ENCODE measurements at places on chromosomes 3 and 15.

- no peak for DNase-seq
Measured at GRCh38 chr15:72912121-72912520, 128.6 kb upstream of the ADPGK start.

DNA sequence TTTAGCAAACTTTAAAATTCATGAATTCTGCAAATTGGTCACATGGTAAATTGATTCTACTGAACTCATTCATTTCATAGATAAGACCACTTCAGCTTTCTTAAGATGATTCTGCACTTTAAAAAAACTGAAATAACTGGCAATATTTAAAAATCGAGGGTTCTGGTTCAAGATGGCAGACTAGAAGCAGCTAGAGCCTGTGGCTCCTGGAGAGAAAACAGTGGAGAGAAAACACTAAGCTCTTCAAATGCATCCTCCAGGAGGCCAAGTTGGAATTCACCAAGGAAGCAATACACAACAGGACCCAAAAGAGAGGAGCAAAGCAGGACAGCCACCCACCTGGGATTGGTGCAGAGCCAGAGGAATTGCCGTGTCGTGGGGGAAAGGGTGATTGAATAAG, 132.1 kb downstream of the SPATA16 start:
- no peak for DNase-seq

DNA sequence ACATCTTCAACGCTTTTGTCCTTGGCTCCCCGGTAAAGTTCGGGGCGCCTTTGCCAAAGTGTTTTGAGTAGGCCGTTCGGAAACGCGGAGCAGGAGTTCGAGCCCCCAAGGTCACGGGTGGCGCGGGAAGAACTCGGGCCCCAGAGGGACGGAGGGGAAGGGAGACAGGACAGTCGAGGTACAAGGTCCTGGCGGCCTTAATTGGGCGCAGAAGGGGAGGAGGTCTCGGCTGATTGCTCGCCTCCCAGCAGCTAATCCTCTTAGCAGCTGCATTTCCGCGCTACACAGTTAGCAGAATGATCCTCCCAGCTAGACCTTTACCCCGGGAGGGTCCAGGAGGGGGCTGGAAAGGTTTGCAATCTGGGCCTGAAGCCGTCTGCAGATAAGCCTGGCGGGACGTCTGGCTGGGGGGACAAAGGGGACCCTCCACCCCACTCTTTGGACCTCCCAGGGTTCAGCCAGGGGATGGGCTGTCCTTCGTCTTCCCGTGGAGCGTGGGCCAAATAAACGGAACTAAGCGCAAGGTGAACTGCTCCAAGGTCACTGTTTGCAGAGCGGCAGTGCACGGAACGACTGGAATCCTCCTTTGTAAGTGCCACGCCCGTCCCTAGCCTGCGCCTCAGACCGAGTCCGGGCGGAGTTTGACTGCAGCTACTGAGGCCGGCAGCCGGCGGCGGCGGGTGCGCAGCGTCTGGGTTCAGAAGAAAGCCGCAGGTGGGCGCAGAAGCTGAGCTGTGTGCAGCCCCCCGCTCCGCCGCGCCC, 7.2 kb downstream of the EOMES start:
- no peak for DNase-seq

DNA sequence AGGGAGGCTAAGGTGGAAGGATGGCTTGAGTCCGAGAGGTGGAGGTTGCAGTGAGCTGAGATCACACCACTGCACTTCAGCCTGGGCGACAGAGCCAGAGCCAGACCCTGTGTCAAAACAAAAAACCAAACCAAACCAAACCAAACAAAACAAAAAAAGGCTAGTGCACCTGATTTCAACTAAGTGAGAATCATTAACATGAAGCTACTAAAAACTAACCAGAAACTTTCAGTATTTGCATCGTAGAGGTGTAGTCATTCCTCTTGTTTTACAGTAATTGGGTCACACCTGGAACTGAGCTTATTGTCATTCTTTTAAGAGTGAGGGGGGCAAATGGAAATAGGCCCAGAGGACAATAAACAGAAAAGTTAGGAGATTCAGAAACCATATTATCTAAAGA, 58.5 kb downstream of the ST6GAL1 start:
- DNase-seq: no peak

DNA sequence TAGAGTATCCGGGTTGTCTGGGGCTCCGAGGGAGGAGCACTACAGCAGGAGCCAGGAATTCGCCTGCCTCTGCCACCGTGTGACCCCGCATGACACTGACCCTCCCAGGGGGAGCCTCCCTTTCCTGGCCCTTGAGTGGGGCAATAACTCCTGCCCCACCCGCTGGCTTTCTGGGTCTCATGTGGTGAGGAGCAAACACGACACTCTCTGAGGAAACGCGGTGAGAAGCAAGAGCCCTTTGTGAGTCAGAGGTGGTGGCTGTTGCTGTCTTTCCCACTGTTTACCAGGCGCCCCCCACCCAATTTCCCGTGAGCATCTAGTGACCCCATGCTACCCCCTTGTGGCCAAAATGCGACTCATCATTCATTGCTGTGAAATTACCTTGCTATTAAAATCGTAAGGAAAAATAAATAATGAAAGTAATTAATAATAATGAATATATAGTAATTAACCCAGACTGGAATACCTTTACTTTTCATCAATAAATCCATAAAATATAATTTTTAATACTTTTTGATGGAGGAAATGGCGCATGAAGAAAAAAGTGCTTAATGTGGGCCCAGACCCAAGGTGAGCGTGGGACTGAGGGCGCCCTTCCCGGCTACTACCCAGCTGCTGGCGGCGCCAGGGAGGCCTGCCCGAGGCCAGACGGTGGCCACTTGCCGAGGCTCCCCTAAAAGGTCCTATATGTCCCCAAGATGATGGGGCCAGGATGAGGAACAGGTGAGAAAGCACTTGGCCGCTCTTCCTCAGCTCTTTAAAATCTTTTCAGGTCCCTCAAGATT, 29.3 kb downstream of the CCNL1 start:
- DNase-seq: no peak

- no peak for DNase-seq
Measured at GRCh38 chr3:183762304-183762703, 63.1 kb downstream of the MAP6D1 start.

GRCh38 chr3:169454060-169454317, 209.5 kb downstream of the MECOM start:
- DNase-seq: no peak

GRCh38 chr3:129106320-129106719, 15.3 kb downstream of the RAB43 start:
- no peak for DNase-seq

DNA sequence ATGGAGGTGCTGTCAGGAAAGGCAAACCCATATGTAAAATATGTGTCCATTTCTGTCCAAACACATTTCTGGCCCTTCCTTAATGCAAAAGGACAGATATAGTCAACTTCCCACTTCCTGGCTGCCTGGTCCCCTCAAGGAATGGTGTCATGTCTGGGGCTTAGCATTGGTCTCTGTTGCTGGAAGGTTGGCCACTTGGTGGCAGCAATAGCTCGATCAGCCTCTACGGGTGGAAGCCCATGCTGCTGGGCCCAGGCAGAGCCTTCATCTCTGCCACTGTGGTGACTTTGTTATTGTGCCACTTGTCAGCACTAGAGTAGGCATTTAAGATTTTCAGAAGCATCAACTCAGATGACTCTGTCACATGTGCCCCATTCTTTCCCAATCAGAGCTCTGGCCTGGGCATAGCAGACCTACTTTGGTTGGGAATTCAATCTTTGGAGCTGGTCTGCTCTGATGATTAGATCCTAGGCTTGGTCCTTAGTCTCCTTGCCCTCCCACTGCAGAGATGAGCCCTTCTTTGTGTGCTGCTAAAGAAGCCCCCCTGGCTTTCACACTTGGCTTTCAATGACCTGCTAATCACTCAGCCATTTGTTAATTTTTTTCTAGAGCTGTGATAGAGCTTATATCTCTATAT, 51.0 kb upstream of the SPSB4 start:
- DNase-seq: no peak

GRCh38 chr3:146511402-146512134, 32.8 kb downstream of the PLSCR1 start:
- DNase-seq: no peak

GRCh38 chr3:29397406-29397805, 116.5 kb downstream of the RBMS3 start:
- no peak for DNase-seq

DNA sequence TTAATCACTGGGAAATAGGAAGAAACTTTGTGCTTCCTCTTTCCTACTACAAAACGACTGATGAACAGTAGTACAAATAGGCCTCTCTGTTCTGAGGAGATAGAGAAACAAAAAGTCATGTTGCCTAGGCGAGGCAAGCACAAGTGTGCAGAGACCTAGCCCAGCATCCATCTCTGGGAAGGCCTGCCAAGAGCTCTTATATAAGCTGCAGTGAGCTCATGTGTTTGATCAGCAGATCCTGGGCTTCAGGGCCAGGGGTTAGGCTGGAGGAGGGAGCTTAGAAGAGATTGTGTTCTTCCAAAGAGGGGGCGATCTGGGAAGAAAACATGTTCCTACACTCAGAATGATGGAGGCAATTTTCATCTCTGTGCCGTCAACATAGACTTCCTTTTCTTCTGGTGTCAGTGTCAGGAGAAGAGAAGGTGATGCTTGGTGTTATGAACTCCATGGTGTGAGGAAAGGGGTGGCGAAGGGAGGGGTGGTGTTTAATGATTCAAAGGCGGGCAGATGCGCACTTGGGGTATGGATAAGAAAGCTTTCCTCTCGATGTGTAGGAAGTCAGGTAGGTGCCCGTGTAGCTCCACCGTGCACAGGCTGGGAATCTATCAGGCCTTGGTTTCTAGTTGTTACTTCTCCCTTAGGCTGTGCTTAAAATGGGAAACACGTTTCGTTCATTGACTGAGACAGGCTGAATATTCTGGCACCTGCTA, 29.5 kb upstream of the ETV5 start:
- DNase-seq: no peak

DNA sequence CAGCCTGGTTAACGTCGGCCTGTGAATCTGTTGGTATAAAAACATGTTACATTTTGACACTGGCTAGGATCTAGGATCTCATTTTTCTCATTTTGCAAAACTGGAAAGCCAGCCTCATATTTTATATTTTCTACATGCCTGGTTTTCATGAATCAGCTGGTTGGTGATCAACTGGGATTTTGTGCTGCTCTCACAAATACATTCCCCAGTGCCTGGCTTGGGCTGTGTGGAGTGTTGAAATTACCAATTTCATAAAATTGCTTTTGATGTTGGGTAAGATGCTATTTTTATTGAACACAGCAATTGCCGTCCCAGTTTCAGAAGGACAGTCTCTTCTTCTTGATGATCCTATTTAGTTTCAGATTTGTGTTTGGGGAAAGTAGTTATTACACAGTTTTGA, 604.3 kb downstream of the TAFA4 start:
- DNase-seq: no peak

DNA sequence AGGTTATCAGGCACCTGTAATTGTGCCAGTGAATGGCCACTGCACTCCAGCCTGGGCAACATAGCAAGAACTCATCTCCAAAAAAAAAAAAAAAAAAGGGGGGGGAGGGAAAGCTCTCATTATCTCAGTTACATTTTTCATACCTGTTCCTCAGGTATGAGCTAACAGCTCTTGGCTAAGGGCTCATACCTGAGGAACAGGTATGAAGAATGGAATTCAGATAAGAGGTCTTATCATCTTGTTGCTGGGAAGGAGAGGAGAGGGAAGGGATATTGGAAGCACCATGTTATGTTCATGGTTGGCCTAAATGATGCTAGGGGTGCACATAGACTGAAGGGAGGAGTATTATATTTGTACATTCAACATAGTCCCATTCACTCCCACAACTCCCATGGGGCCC, 2.6 kb downstream of the SLC15A2 start:
- no peak for DNase-seq

GRCh38 chr3:140499114-140499757, 178.6 kb upstream of the TRIM42 start:
- DNase-seq: peak; percentile 3

DNA sequence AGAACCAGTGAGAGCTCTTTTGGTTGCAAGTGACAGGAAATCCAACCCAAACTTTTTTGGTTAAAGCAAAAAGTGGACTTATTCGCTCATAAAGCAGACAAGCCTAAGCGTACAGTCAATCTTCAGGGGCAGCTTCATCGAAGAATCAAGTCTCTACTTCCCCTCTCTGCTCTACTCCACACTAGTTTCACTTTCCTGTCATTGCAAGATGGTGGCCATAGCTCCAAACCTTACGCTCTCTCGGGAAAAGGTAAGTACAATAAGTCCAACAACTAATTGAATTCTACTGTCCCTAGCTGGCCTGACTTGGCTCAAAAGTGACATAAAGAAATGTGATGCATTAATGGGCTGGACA, 24.9 kb upstream of the ZNF710 start:
- no peak for DNase-seq
